ENCODE measurements at places on chromosomes 6 and 20.

DNA sequence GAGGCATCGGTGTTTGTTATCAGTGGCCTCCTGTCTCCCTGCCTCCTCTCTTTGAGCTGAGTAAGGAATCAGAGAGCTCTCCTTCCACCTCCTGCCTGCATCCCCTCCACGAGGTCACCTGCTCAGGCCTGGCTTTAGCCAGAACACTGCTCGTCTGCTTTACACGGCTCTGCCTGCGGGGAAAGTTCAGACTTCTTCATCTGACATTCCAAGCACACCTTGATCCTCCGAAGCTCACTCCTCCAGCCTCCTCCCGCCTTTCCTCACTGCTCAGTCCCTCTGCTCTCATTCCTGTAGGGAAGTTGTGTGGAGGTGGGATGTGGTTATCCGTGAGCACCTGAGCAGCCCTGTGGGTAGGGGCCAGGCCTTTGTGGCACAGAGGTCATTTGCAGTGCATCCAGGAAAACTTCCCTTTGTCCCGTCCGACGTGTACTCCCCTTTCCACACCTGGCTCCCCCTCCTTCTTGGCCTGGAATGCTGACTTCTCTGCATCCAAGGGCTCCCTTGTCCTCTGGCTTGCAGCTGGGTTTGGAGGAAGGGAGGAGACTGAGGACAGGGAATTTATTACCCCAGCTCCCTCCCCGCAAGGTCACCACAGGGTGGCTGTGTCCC lies 12.8 kb upstream of the CCDC167 start:
- DNase-seq: no peak

- no peak for DNase-seq
Measured at GRCh38 chr6:33433001-33433543, 13.2 kb downstream of the SYNGAP1 start.

DNA sequence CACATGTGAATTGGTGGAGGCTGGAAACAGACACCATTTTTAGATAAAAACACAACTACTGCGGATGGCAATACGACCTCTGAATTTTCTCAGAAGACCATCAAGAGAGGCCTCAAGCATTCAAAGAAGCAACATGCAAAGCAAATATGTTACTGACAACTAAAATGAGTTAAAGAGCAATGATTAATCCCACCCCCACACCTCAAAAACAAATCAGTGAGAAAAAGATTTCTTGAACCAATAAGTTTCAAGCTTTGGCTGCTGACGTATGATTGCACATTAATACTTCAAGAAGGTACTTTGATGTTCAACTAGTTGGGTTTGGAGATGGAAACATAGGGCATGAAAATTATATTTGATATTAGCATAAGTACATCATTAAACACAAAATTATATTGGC lies 982 bp downstream of the MMUT start:
- no peak for DNase-seq

DNA sequence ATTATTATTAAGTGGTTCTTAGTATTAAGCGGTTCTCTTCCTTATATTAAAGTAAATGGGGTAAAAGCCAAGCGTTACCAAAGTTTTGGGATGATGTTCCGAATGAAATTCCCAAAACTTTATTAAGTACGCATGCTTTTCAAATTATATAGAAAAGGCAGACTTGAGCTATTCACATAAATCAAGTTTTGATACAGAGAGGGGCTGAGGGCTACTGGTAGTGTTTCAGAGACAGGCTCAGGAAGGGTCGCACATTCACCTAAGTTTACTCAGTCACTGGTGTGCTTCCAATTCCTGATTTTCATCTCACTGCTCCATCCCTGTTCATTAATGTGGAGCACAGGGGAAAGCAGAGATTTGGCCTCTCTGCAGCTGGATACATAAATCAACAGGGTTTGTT lies 652.2 kb downstream of the QKI start:
- DNase-seq: no peak

DNA sequence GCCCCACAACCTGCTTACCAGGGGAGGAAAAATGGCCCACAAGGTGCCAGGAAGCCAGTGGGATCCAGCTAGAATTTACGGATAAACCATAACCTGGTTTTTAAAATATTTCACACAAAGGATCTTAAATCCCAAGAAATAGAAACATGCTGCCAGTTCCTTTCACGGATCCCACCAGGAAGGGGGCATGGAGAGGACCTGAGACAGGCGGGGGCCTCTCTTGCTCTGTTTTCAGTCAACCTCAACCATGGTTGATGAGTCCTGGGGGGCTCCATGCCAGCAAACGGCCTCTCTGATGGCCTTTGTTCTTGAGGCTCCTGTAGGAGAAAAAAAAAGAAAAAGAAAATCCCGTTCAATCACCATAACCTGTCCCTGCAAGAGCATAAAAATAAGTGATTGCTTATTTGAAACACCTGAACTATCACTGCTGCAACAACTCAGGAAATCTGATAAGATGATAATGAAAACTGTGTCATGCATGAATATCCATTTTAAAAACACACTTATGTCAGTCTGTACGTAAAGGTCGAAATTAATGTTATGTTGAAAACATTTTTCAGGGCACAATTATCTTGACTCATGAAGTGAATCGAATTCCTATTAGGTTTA lies 125.8 kb upstream of the CST7 start:
- no peak for DNase-seq

- no peak for DNase-seq
Measured at GRCh38 chr6:16204653-16205376, 33.6 kb upstream of the GMPR start.

DNA sequence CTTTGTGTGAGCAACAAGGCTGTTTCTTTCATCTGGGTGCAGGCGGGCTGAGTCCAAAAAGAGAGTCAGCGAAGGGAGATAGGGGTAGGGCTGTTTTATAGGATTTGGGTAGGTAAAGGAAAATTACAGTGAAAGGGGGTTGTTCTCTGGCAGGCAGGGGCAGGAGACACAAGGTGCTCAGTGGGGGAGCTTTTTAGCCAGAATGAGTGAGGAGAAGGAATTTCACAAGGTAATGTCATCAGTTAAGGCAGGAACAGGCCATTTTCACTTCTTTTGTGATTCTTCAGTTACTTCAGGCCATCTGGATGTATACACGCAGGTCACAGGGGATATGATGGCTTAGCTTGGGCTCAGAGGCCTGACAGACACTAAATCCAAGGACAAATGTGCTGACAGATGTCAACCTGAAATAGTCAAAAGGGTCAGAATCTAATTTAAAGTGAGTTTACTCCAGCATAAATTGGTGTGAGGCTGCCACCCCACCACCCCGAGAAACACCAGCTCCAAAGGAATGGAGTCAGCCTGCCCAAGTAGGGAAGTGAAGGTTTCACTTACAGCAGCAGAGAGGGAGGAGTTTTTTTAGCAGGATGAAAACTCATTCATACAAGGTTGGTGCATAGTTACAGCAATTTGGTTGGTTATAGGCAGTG lies 560.0 kb upstream of the CDH4 start:
- DNase-seq: no peak

DNA sequence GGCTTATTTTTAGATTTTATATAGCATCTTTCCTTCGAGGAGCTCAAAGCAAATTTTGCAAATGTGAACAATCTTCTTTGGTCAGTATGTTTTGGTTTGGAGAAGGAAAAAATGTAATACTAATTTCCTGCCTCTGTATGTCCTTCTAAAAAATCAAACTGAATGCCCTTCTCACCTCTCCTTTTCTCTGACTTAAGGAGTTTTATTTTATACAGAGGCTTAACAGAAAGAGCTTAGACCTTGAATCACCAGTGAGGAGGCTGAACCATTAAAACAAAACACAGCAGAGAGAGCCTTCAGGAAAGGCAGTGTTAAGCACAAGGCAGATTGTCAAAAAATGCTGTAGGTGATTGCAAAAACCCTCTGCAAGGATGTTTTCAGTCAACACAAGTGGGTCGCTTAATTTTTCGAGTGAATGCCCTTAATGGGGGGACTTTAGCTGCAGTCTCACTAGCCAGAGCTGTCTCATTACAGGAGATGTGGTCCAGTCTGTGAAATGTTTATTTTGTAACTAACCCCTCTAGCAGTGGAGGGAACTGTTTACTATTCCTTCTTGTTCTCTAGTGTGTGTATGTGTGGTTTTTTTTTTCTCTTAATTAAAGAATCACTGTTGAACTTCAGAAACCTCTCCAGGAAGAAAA lies 481.3 kb upstream of the CITED2 start:
- no peak for DNase-seq

GRCh38 chr6:37531437-37532036 lies 31.8 kb upstream of the CCDC167 start:
- DNase-seq: no peak

DNA sequence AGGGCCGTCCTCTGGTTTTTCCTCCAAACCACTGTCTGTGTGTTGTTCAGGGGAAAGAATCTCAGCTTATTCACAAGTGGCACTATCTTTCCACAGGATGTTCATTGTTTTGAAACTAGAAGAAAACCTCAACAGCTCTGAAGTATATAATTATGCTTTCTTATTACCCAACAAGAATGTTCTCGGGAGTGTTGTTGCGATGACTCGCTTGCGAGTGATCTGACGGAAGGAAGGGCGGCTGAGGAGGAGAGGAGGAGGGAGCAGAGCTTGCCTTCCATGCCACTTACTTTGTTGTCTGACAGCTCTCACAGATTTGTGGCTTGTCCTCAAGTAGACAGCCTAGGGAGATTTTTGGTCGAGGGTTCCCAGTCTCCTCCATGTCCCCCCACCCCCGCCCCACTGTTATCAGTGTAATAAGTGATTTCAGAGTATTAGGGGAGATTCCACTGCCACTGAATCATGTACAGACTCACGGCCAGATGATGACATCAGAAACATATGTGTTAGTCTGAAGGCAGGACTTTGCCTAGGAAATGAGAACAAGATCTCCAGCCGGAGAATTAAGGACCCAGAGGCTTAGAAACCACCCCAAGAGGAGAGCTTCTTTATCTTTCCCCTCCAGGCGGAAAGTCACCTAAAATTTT lies 80.7 kb upstream of the CCN6 start:
- DNase-seq: peak; percentile 52

DNA sequence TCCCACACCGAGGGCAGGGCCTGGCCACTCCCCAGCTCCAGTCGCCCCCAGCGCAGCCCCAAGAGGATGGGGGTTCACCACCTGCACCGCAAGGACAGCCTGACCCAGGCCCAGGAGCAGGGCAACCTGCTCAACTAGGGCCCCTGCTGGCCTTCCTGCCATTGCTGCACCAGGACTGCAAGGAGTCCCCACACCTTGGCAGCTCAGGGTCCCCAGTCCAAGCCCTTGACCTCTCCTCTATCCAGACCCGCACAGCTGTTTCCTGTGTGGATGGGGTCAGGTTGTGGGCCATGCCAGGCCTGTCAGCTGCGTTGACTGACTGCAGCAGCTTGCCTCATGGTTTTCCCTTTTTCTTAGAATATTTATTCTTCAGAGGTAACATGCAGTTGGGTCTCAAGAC lies 4.4 kb downstream of the LRRC73 start:
- no peak for DNase-seq

DNA sequence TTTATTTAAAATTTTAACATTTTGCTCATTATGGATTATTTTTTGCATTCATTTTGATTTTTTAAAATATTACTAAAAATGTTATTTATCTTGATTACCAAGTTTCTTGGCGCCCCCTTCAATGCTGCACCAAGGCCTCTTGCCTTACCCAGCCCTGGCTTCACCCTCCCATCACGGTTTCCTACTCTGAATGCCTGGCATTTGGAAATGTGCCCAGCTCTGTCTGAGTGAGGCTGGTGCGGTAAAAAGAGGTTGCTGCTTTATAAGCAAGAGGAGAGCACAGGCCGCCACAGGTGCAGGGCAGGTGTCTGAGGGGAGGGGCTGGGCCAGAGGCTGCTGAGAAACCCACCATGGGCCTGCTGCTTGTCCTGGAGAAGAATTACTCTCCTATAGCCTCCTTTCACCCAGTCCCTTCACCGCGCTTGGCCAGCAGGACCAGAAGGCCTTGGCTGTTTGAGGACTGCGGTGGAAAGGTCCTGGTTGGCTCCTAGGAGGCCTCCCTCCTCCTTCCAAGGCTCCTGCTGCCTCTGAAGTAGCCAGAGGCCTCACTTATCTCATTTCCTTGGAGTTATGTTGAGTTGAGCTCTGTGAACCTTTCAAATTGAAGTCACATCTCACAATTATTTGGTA lies 62.6 kb downstream of the BANF2 start:
- no peak for DNase-seq

DNA sequence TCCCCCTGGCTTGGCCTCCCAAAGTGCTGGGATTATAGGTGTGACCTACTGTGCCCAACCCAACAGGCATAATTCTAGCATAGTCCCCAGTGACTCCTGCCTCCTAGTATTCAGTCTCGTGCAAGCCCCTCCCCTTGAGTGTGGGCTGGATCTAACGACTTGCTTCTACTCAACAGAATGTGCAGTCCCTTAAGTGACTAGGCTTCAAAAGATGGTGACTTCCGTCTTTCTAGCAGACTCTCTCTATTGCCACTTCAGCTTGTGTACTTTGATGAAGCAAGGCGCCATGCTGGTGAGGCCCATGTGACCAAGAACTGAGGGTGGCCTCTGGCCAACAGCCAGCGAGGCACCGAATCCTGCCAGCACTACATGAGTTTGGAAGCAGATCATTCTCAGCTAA lies 109.6 kb upstream of the TRAF3IP2 start:
- peak; percentile 22 for DNase-seq

DNA sequence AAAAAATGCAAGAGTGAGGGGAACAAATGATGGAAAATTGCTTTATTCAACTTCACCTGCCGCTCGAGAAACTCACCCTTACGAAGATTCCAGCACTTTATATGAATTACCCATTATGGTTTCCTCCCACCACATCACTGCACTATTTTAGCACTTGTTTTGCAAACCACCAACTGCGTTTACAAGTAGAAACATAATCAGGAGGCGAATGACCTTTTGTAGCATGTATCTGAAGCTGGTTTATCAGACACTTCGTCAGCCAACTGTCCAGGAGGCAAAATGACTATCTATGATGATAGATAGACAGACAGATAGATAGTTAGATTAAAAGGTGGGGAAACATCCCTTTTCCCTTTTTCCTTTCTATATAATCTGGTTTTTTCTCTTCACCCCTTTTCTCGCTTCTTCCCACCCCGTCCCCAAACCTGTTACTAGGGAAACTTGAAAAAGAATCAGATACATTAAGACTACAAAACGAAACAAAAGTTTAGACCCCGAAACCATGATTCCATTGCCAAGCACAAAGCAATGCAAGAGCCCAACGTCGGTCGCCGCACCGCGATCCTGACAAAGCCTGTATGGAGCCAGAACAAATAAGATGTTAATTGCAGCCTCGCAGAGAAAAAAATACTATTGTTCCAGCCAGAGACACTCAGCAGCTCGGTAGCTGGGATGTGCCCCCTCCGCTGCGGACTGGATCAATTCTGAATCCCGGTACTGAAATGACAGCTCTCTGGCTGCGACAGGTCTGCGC lies 933 bp upstream of the ADGRB3 start:
- DNase-seq: no peak

- DNase-seq: no peak
Measured at GRCh38 chr6:138724015-138724414, 49.6 kb upstream of the CCDC28A start.

DNA sequence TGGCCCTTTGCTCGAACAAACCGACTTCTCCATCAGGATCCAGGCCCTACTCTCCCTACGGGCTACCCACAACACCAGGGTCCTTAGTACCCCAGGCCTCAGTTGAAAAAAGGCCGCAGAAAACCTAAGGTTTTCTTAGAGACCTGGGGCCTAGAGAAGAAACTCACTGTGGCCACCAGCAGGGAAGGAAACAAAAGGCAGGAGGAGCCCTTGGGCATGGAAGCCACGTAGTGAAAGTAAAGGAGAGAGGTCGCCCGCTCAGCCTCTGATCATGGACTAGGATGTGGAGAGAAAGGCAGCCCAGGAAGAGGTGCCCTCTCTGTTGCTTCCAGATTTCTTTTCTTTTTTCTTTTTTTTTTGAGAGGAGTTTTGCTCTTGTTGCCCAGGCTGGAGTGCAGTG lies 31.5 kb downstream of the CPNE5 start:
- DNase-seq: no peak
